Neural progenitor cell (in vitro differentiated cells): ENCODE measurements at places on chromosomes 3 and 15. TPM values are rescaled to one million over a fixed set of nuclear protein-coding genes. Genes with fewer than 3 reads are reported as not detected.

Gene KIAA1143
- total RNA-seq, result 48.9 and 73.6 TPM in 2 replicates

- no peak for DNase-seq
Measured at GRCh38 chr3:44803298-44803697, 41.7 kb downstream of the KIF15 start.

- peak; percentile 33 for DNase-seq
Measured at GRCh38 chr15:70147778-70148177, 50.1 kb upstream of the TLE3 start.

DNA sequence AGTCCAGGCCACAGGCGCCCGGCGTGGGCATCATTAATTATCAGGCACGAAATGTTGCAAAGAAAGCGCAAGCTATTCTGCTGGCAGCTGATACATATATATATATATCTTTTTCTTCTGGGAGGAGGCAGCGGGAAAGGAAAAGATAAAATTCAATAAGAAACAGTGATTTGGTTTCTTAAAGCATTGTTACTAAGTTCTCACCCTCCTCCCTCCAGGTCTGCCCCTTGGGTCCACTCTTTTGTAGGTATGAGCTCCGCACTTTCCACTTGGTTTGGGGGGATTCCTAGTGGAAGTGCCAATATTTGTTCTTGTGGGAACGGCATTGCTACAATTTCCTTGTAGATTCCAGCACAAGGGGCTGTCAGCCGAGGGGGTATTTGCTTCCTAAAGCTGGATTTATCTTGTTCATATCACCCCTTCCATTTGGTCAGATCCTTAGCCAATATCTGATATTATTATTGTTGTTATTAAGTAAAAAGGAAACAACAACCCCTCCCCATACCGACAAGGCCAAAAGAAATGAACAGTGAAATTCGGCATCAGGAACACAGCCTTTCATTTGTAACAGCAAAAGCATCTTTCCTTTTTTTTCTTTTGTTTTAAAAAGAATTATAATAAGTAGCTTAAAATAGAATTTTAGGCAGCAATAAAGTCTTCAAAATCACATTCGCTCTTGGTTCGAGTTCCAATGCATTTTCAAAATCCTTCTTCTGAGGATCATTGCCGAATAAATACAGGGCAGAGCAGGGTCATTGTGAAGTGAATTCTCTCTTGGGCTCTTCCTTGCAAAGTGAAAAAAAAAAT lies 15.6 kb downstream of the ZIC1 start:
- DNase-seq, result peak; percentile 15

- DNase-seq, result no peak
Measured at GRCh38 chr15:69508659-69509058, 56.0 kb downstream of the RPLP1 start.
